ENCODE measurements at places on chromosomes 7 and 10. TPM values are rescaled to one million over a fixed set of nuclear protein-coding genes. Genes with fewer than 3 reads are reported as not detected.

DNA sequence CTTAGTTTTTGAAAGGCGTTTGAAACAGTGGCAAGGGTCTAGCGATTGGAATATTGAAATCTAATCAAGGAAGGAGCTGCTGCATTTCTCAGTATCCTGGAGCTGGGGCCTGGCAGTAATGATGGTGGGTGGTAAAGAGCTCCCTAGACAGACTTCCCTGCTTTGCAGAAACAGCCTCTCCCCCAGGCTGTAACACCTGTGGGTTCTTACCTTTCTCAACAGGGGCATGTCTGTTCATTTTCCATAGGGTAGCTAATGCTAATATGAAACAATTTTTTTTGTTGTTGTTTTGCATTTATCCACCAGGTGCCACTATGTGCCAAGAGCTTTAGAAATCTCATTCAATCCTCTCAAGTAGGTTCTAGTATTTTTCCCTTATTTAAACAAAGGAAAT, 345.5 kb downstream of the REEP3 start:
- DNase-seq: no peak

PLCE1 gene
- total RNA-seq: not detected

DNA sequence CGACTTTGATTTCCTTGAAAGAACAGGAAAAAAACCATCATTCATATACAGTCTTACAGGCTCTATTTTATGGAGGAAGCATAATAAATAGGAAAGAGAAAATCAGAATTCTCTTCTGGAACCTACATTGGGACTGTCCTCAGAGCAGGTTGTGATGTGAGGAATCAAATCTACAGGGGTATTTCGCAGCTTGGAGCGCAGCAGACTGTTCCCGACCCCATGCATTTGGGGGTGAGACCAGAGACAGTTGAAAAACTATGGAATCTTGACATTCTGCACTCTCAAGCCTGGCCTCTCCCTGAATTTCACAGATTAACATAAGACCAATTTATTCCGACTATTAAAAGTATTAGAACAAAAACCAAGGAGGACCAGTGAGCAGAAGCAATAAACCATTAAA, 93.3 kb upstream of the PRSS58 start:
- no peak for DNase-seq

NPC1L1 gene
- 0.16 TPM for total RNA-seq

DNA sequence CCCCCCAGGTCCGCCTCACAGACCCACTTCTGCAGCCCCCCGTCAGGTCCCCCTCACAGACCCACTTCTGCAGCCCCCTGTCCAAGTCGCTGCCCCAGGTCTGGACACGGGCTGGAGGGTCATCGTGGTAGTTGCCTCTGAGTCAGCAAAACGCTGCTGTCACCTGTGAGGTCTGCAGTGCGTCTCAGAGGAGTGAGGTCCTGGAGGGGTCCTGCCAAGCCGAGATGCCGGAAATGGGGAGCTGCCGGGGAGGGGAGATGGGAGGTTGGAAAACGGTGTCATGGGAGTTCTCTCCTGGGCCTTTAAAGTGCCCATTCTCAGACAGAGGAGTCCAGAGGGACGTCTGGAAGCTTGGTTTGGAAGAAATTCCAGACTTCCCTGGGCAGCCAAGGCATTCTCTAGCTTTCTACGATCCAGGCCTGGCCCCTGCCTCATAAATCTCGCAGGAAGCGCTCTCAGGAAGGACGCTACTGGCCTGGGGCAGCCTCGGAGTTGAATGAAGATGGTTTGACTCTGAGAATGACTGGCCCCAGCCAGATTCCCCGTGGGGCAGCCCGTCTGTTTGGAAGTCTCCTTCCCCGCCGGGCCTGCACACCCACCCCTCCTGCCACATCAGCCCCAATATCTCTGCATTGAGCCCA, 38.7 kb downstream of the CALML3 start:
- DNase-seq: no peak

DNA sequence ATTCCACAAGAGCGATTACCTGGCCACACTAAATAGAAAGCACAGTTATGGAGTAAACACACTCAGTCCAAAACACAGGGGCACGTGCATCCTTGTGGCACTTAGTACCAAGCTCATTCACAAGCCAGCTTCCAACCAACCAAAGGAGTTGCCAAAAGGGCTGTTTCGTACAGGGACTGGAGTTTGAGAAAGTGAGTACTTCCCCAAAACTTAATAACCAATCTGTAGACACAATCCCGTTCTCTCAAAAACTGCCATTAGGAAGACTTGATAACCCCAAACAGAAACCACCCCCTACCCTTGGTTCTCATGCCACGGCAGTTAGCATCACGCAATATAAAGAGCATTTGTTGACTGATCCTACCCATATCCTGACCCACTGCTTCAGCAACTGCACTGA, 166.2 kb upstream of the ASAH2 start:
- DNase-seq: no peak

- no peak for DNase-seq
Observed at GRCh38 chr7:127976056-127976737, 55.0 kb downstream of the LRRC4 start.

Measured in natural killer cell (primary cell).